ENCODE measurements at places on chromosomes 2 and 18.

DNA sequence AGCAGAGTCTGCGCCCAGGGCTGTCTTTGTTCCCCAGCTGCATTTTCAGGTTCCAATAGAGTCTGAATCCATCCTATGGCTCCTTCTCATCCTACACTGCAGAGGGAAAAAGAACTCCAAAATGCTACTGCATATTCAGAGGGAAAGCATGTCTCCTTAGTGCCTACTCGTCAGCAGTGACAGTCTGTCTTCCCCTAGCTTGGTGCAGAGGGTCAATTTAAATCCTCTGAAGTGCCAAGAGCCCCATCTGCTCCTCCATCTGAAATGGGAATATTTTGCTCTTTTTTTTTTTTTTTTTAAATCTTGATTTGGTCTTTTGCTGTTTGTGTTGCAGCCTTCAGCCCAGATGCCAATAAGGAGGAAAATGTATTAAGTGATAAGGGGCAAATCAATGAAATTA lies 199.3 kb downstream of the RNF144A start:
- DNase-seq = no peak

DNA sequence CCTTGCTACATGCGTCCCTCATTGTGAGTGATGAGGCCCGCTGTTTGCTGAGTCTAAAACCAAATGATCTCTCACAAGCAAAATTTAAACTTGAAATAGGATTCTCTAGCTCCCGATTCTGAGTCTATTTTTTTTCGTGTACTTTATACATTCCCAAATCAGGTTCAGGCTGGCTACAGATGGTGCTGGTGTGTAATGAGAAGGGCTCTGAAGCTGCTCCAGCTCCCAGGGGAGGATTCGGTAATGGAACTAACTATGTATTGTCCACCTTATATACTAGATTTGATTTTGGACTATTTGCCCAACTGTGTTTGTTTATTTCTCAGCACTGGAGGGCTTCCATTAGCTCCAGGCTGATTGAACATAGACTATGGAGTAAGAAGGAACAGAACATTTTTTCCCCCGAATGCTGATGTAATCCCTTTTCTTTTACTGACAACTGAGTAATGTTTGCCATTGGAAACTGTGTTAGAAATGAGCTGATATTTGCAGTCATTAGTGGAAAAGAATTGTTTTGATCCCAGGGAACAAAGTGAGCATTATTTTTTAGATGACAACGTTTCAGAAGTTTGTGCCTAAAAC lies 274.0 kb upstream of the FIGN start:
- no peak for DNase-seq

GRCh38 chr2:10844097-10844496 lies 31.5 kb upstream of the PDIA6 start:
- DNase-seq = peak; percentile 28

GRCh38 chr2:216335252-216335651 lies 37.0 kb downstream of the MARCHF4 start:
- peak; percentile 43 for DNase-seq

DNA sequence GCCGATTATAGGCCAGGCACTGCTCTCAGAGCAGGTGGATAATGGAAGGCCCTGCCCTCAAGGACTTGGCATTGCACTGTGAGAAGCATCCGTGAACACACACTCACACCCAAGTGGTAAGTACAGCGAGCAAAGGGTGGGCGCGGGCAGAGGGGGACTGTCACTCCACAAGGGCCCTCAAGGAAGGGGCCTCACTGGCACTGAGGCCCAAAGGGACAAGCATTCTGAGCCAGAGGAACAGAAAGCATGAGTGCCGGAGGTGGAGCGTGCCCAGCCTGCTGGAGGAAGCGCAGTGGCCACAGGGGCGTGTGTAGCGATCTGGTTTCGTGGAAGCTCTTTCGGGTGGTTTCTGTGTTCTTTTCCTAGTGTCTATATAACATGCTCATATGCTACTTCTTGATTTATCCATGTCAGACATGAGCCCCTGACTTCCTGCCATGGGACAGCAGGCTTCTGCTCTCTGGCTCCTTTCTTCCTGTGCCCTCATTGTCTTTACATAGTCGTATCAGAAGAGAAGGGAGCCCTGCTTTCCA lies 132.7 kb upstream of the ASB18 start:
- no peak for DNase-seq

- DNase-seq = peak; percentile 63
Observed at GRCh38 chr2:149180226-149180875, 141.9 kb downstream of the LYPD6B start.

GRCh38 chr2:228549441-228550007 lies 368.0 kb upstream of the SPHKAP start:
- no peak for DNase-seq

- DNase-seq = peak; percentile 98
Observed at GRCh38 chr2:676647-677055, 555 bp downstream of the TMEM18 start.

All from fibroblast of skin of right biceps (primary cell).